ENCODE measurements at places on chromosomes 1 and 21. TPM values are rescaled to one million over a fixed set of nuclear protein-coding genes. Genes with fewer than 3 reads are reported as not detected.

SETD4 gene
- total RNA-seq, result 15.2 TPM

PTPRC gene
- 689 TPM for total RNA-seq

TTC34 gene
- 0.91 TPM for total RNA-seq

ASPM gene
- 27.6 TPM for total RNA-seq

FMOD gene
- total RNA-seq, result 5.3 TPM

HCRTR1 gene
- not detected for total RNA-seq

LDLRAD2 gene
- not detected for total RNA-seq

TTC39A gene
- not detected for total RNA-seq

CELA3B gene
- not detected for total RNA-seq

OR2AK2 gene
- total RNA-seq, result not detected

L1TD1 gene
- total RNA-seq, result not detected

GJB3 gene
- not detected for total RNA-seq
